Endothelial cell of umbilical vein (primary cell): ENCODE measurements at places on chromosomes 2 and 18. TPM values are rescaled to one million over a fixed set of nuclear protein-coding genes. Genes with fewer than 3 reads are reported as not detected.

- DNase-seq, result peak; percentile 65
Measured at GRCh38 chr2:191869178-191869577, 22.3 kb upstream of the CAVIN2 start.

DNA sequence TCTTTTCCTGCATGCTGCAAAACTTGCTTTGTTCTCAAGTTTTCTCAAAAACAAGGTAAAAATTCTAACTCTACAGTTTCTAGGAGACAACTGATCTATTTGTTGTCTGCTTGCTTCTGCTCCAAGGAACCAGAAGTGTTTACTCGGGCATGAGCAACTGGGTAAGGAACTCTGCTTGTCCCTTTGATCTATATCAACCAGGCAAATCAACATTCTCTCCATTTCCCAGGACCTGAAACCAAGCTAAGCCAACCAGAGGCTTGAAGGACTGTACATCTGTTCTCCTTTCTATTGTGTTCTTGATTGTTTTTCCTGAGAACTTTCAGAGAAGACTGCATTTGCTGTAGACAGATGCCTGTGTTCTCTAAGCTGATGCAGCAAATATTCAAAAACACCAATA lies 335.0 kb upstream of the KCNH7 start:
- DNase-seq, result no peak

Gene LGALSL
- 2.1 and 2.6 TPM in 2 replicates for polyA plus RNA-seq

- DNase-seq, result no peak
Measured at GRCh38 chr18:24992491-24992890, 359.5 kb downstream of the ZNF521 start.

GRCh38 chr2:185738679-185739472 lies at the start of gene FSIP2:
TSS of gene FSIP2 (plus strand) at chr2:185738804. CDS start at chr2:185738895, 91 bp downstream.
- peak; percentile 84 for DNase-seq

GRCh38 chr2:191500884-191501560 lies 176.9 kb upstream of the NABP1 start:
- no peak for DNase-seq

DNA sequence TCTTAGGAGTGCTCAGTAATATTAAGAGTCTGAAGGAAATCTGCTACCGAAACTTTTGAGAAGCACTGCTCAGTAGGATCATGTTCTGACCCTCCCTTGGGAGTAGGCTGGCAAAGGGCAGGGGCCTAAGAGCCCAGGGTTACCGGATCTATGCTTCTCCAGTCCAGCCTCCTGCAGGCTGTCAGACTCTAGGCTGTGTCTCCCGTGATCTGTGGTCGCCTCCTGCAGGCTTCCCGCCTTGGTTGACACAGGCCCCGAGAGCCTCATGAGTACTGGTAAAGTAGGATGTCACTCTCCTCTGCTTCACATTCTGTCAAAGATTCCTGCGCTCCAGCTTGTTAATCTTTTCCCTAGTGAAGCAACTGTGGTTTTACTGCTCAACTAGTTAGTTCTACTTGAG lies 647.8 kb upstream of the RAB6C start:
- no peak for DNase-seq

DNA sequence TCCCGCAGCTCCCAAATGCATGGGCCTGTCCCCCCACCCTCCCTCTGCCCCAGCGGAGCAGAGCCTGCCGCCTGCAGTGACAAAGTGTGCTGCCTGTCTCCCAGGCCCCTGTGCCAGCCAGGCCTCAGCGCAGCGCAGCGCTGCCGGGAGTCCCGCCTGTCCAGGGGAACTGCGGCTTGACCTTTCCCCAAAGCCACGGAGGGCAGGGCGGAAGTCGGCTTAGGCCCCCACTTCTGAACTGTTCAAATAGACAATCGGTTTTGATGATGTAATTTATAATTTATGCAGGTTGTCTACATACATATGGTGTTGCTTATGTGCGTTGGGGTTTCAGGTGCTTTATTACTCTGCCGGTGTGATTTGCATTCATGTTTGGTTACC lies 7.1 kb downstream of the GBX2 start:
- no peak for DNase-seq

Gene NPC1
- polyA plus RNA-seq, result 38.9 and 40.6 TPM in 2 replicates

GRCh38 chr2:175854129-175854528 lies 147.9 kb downstream of the LNPK start:
- no peak for DNase-seq

GRCh38 chr2:187453078-187453641 lies 5.1 kb upstream of the CALCRL start:
- peak; percentile 68 for DNase-seq

DNA sequence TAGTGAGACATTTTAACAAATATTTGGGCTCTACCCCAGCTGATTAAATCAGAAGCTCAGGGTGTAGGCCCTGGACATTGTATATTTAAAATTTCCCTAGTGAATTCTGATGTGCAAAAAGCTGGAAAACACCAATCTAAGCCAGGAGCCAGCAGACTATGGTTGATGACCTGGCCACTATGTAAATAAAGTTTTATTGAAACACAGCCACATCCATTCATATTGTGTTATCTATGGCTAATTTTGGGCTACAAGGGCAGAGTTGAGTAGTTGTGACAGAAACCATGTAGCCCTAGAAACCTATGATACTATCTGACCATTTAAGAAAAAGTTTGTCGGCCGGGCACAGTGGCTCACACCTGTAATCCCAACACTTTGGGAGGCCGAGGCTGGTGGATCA lies 86.0 kb upstream of the BARD1 start:
- DNase-seq, result no peak

GRCh38 chr2:101440127-101440738 lies 34.7 kb downstream of the RFX8 start:
- peak; percentile 86 for DNase-seq

GRCh38 chr2:189465478-189465877 lies 24.2 kb downstream of the WDR75 start:
- peak; percentile 34 for DNase-seq

DNA sequence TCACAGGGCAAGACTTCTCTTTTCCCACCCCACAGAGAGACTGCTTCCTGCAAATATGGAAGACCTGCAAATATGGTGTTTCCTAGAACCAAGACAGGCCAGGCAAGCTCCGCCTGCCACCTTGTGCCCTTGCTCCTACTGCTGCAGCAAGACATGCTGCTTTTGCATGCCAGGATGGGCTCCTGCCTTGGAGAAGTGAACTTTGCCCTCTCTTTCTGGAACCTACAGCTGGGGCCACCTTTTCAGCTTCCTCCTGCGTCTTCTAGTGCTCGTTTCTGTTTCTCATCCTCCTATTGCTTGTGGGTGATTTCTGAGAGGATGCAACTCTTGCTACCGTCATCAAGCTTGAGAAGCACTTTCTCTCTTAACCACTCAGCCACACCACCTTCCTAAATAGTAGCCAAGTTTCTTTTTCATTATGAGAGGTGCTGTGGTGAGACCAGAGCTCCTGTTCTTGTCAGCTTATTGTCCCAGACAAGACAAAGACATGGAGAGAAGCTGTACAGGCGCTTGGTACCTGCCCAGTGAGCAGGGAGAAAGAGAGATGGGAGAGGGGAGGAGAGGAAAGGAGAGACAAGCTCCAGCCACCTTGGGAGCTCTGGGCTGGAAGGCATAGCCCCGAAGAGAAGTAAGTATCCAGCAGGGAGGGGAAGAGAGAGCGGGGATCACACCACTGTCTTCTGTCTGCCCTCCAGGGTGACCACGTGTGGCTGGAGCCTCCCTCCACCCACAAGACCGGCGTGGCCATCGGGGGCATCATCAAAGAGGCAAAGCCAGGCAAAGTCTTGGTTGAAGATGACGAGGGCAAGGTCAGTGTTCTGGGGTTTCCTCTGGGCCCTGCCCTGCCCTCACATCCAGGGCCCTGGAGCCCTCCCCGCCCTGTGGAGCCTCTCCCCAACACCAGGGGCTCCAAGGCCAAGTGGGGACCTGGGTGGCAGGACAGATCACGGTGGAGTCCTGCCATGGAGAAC lies 28.3 kb downstream of the MYO7B start:
- no peak for DNase-seq

- DNase-seq, result no peak
Measured at GRCh38 chr2:131033786-131034121, 59.5 kb downstream of the FAM168B start.

Gene SPAG16
- 2.4 and 4.0 TPM in 2 replicates for polyA plus RNA-seq

Gene KIAA2012
- not detected in 2 replicates for polyA plus RNA-seq

DNA sequence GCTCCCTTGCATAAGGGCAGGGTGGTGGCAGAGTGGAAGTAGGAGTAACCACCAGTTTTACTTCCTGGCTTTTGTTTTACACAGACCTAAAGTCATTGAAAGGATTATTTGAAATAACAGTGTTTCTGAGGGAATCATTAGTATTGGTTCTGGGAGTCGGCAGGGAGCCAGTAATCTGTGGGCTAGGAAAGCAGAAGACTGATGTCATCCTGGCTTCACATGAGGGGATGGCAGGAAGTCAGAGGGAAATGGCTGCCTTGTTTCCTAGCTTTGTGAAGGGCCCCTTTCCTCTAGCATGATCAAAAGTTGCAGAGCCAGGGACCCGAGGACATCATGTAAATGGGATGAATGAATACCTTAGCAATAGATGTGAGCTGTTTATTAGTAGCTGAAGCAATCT lies 792.6 kb downstream of the CPS1 start:
- no peak for DNase-seq

DNA sequence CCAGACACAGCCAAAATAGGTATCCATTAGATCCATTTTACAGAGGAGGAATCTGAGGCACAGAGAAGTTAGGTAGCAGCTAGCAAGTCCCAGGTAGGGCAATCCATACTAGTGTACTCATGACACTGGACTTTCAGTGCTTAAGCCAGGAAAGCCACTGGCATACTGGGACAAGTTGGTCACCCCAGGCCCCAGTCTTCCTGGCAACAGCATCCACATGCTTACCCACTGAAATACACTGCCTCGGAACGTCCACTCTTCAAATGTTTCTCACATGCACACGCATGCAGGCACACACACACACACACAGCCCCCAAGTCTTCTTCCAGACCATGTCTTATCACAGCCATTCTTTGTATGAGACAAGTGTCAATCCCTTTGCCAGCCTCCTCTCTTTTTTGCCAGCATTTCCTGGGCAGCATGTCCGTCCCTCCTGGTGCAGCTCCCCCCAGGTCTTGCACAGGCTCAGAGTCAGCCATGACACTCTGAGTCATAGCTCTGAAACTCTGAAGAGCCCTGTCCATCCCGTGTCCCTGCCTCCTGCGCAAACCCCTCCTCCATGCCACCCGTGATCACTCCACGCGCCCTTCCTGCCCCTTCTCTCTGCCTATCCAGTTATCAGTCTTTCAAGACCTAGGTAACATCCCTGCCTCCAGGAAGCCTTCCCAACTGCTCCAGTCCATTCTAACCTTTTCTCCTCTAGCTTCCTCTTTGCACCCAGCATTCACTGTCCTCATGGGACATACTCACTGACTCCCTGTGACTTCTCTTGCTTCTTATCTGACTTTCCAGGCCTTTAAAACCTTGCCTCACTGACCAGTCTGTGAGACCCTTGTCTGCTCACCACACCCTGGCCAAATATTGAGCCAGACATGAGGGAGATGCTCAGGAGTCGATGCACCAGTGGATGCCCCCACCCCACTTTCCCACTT lies 10.9 kb upstream of the TEX261 start:
- no peak for DNase-seq

Gene VWC2L
- not detected in 2 replicates for polyA plus RNA-seq

- no peak for DNase-seq
Measured at GRCh38 chr2:206561962-206562361, 80.3 kb upstream of the FAM237A start.

Gene C1GALT1C1L
- 0.38 and 0.76 TPM in 2 replicates for polyA plus RNA-seq

Gene NGEF
- 0.13 and 0.41 TPM in 2 replicates for polyA plus RNA-seq

DNA sequence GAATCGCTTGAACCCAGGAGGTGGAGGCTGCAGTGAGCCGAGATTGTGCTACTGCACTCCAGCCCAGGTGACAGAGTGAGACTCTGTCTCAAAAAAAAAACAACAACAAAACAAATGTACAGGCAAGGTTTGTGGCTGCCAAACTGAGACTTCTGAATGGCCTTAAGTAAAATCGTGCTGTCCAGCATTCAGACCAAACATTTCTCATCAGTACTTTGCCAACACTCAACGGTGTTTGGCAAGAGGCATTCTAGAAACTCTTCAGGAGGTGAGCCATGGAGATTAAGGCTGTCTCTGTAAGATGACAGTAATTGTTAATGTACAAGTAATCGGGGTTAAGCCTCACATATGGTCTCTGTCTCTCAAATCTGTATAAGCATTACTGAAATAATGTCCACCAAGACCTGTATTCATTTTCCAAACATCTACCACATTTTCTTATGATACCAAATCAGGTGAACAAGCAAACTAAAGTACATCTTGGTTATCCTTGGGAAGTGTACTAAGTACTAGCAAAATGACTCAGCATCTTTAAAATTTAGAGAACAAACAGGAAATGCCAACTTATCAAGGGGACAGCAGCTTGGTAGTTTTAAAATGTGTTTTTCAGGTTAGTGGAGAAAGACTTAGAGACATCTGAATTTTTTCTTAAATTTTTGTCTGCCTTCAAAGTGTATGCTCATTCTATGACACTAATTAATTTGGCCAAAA lies 29.3 kb downstream of the SERPINE2 start:
- peak; percentile 6 for DNase-seq

Gene CAPN14
- polyA plus RNA-seq, result 0.01 and 0.03 TPM in 2 replicates

DNA sequence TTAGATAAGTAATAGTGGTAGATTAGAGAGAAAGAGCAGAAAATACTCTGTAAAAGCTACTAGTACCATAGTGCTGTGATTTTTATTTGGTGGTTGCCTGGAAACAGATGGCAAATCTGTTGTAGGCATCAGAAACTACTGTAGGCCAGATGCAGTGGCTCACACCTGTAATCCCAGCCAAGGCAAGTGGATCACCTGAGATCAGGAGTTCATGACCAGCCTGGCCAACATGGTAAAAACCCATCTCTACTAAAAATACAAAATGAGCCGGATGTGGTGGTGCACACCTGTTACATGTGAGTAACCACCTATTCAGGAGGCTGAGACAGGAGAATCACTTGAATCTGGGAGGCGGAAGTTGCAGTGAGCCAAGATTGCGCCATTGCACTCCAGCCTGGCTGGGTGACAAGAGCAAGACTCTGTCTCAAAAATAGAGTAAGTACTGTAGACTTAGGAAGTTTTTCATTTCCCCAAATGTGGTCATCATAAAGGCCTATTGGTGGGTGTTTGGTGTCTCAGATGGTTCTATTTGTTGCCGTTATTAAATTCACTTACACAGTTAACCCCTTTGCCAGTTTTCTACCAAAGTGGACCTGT lies 79.6 kb downstream of the SPTBN1 start:
- no peak for DNase-seq

DNA sequence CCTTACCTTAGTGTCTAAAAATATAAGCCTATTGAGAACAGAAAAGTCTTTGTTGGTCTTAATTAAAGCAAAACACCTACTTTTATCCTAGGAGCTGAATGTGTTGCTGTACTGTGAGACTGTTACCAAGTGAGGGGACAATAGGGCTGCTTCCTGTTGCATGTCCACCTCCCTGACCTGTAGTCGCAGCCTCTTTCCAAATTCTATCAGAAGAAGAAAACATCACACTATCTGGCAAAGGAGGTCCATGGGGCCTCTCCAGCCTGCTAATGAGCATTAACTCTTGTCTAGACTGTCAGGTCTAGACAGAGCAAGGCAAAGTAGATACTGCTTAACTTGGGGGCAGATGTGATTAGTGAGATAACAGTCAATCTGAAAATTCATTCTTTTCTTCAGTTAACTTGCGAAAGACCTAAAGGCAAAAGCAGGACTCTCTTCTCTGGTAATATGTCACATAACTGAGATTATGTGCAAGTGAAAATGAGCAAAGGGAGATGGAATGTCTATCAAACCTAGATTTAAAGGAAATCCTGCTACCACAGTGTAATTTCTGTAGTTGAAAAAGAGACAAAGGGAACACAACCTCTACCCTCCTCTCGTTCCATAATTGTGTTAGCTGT lies 66.9 kb downstream of the CDH20 start:
- peak; percentile 36 for DNase-seq

Gene INPP5D
- polyA plus RNA-seq, result 10.6 and 13.9 TPM in 2 replicates

Gene POMC
- polyA plus RNA-seq, result 2.4 and 3.2 TPM in 2 replicates
